ENCODE measurements at places on chromosomes 6 and 20.

DNA sequence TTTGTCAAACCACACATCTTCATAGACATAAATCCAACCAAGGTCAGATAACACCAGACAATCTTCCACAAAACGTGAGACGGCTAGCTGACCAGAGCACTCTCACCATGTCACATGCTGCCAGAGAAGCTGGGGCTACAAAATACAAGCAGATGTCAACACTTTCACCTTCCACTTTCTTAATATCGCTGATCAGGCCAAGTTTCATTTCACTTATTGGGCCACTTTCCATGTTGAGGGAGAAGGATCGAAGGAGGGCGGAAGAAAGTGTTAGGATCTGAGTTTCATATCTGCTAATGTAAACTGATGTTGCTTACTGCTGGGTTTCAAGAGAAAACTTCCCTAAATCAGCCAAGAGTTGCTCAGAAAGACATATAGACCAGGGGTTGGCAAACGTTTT lies 177.0 kb upstream of the PRDM1 start:
- DNase-seq: no peak

- DNase-seq: no peak
Observed at GRCh38 chr6:121917834-121918559, 481.5 kb upstream of the HSF2 start.

DNA sequence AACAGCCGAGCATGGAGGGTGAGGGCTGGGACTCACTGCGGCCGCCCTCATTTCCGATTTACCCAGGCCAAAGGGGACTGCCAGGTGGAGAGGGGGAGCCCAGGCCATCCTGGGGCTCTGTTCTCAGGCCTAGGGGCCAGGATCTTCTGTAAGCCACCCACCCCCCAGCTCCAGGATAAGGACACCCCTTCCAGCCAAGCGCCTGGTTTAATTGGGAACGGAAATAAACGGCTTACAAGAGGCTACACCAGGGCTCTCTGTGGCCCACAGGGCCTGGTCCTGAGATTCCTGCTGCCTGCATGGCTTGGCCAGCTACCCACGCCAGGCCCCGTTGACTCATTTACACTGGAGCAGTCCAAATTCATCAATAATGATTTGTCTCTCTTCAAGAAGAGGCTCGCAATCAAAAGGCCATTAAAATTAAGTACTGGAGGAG lies 68.1 kb upstream of the TOP1 start:
- no peak for DNase-seq

DNA sequence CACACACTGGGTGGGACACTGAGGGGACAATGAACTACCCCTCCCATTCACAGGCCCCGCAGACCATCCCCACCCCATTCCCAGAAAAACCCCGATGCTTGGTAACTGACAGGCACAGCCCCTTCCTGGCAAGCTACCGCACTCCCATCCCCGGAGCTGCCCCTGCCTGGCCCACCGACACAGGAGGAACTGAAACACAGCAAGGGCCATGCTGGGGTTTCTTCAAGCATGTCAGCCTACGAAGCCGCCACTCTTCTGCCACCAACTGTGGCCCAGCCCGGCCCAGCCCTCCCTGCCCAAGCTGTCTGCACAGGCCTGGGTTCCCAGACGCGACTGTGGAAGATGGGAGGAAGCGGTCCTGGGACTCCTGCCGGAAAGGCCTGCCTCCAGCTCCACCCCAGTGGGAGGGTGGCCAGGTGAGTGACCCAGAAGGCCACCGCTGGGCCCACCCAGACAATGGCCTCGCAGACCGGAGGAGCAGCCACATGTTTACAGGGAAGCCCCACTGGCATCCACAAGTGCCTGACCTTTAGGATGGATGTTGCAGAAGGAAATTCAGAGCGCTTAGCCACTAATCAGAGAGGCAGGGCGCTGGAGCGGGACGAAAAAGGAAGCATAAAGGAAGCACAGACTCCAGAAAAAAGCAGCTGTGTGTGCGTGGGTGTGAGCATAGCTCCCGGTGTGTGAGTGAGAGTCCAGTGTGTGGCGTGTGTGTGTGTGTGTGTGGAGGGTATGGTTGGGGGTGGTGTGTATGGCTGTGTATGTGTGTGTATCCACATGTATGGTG lies 91.6 kb downstream of the PRND start:
- DNase-seq: peak; percentile 19

- no peak for DNase-seq
Observed at GRCh38 chr6:125253881-125254280, 47.9 kb downstream of the HDDC2 start.

- DNase-seq: no peak
Observed at GRCh38 chr6:135291288-135292076, 110.4 kb downstream of the MYB start.

- no peak for DNase-seq
Observed at GRCh38 chr20:47574616-47575364, 73.1 kb downstream of the NCOA3 start.

DNA sequence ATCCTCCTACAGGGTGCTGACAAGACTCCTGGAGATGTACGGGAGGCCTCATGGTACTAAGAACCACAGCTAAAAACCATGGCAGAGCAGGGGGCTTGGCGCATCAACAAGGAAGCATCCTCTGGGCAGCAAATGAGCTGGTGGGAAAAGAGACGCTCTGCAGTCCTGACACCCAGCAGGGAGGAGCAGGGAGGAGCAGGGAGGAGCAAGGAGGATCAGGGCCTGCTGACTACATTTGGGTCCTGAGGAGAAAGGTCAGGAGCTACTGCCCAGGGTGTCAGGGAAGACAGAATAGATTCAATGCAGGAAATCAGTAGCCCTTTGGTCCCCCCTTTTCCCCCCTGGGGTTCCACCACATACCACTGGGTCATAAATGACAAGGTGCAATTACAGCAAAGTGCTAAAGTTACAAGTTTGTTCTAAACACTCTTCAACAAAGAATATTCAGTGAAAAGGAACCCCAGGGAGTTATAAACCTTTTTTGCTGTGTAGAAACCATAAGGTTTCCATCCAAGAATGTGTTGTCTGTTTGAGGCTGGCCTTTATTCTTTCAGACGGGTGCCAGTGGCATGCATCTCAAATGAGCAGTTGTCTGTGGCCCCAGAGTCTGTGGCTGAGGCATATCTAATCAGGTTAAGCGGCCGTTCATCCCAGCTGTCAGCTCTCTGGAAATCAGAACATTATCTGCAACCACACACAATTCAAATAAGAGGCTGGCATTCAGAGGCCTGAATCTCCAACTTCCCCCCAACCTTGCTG lies 325.0 kb downstream of the CDC5L start:
- no peak for DNase-seq

- no peak for DNase-seq
Observed at GRCh38 chr6:41161851-41162552, 914 bp downstream of the TREM2 start.

- DNase-seq: peak; percentile 62
Observed at GRCh38 chr6:125986301-125987025, at the start of gene TRMT11. Gene TRMT11, plus strand, starts transcription at chr6:125986540. Its CDS starts 11 bp downstream, at chr6:125986551.

GRCh38 chr6:106501960-106502371 lies 127.3 kb downstream of the RTN4IP1 start:
- DNase-seq: no peak

DNA sequence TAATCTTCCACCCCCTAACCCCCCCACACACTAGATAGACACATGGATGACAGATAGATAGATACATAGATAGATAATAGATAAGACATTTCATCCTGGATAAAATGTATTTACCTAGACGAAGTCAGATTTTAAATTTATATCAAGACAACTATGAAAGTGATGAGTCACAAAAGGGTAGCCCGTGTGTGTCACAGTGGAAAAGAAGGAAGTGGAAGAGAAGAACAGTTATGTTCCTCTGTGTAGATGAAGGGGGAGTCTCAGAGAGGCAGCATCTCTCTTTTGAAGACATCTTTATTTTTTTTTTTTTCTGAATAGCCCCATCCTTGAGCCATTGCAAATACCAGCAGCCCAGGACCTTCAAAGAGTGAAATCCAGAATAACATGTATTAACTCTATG lies 121.7 kb upstream of the VGLL2 start:
- DNase-seq: no peak

- DNase-seq: no peak
Observed at GRCh38 chr6:114085211-114085610, 114.3 kb upstream of the HDAC2 start.

- no peak for DNase-seq
Observed at GRCh38 chr20:7911586-7912330, 28.5 kb downstream of the HAO1 start.

GRCh38 chr6:159887146-159887545 lies 3.6 kb upstream of the MAS1 start:
- no peak for DNase-seq

- DNase-seq: no peak
Observed at GRCh38 chr6:107228754-107229153, 113.4 kb upstream of the BEND3 start.

- peak; percentile 48 for DNase-seq
Observed at GRCh38 chr20:48760403-48760983, 67.3 kb downstream of the PREX1 start.

DNA sequence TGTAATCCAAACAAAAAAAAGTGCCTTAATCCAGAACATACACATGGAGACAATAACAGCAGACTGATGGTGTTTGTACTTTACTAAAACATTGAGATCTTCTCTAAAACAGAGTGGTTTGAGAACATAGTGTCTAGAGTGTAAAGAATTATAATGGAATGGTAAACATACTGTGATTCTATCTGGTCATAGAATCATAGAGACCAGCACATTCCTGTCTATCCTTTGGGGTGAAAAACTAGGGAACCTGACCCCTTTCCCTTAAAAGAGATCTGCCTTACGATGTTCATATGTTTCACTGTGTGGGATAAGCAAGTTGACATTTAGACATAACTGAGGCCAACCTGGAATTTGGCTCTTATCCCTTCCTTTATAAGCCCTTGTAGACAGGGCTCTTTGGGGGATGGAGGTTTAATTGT lies 55.7 kb downstream of the TRMT11 start:
- no peak for DNase-seq

DNA sequence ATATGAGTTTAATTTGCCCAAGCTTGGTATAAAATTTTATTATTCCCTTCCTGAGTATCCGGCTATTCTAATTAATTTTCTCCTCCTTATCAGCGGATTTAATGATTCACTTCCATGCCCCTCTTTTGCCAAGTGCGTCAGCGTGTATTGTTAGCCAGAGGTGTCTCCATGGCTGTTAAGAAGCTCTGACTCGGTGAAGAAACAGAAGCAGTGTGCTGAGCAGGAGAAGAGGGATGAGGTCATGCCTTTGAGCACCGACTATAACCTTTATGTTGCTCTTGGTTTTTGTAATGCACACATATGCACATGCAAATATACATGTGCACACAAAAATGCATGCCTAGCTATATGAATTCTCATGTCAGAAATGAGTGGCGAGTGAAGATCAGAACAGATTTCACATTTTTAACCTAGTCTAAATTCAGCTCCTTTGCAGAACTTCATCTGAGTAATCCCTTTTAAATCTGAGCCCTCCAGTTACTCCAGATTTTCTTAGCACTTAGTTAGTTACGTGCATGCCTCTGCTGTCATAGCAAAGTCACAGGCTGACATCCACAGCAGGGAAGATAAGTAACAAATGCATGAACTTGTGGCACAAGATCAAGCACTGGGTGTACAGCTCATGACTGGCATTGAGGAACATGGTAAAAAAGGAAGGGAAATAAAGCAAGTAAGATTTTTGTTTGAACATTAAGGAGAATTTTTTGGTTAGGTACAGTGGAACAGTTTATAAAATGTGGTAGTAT lies 24.3 kb downstream of the HTR1E start:
- DNase-seq: no peak

GRCh38 chr20:15523400-15523799 lies 1049.8 kb downstream of the KIF16B start:
- DNase-seq: no peak

GRCh38 chr20:21615617-21616080 lies 89.8 kb upstream of the PAX1 start:
- peak; percentile 20 for DNase-seq

DNA sequence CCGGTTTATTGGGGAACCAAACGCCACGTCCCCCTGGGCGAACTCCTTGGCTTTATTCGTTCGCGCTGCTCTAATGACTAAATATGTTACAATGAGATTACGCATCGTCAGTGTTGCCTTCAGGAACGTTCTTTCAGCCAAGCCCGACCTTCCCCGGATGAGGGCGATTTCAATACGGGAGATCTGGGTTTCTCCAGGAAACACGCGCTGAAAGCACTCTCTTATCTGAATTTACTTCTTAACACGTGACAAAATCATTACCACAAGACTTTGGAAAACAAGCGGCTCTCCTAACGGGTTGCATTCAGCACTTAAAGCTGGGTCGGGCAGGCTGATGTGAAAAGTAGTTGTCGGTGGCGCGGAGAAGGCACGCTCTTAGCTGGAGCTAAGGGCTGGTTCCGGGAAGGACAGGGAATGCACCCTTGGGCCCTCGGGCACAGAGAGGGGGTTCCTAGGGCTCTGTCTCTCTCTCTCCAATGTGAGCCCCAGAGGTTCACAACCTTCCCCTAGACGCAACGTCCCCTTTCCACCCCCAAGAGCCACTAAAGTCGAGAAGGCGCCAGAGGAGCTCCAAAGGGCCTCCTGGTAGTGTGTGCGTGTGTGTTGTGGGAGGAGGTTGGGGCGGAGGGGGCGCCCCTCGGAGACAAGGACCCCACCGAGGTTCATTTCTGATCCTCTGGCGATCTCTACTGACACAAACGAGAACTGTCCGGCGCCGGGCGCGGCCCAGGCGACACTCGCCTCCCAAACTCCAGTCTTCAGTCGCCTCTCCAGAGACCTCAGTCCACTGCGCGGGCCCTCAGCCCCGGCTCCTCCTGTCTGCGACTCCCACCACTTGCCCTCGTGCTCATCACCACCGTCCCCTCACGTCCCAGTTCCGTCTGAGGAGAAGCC lies 7.1 kb upstream of the NKX2-2 start:
- DNase-seq: no peak

DNA sequence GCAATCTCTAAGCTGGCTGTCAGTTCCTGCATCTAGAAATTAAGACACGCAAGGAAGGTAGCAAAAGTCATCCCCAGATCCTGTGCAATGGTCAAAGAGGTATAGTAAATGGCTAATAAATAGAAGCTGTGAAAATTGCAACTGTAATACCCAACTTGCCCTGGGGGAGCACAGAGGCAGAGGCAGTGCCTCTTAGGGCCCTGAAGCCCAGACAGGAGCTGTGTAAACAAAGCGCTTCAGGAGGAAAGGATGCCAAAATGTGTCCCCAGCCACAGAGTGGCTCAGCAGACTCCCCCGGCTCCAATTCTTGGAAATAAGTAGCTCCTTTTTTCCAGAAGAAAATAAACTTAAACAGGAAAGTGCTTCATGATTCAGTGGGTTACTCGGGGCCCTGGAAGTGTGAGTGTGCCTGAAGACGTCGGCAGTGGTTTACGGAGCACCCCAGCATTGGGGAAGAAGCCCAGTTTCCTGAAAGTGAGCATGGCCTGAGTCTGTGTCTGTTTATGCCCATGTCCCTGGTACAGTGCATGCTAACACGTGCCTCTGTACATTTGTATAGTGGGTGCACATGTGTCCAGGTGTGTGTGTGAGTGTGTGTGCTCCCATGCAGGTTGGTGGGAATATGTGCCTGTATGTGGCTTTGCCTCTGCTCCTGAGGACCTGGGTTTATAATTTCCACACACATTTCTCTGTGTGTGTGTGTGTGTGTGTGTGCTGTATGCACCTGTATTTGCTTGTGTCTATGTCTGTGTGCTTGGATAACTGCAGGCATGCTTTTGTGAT lies 246.7 kb downstream of the MAFB start:
- DNase-seq: no peak

GRCh38 chr6:439641-440167 lies 48.2 kb downstream of the IRF4 start:
- DNase-seq: no peak

- DNase-seq: no peak
Observed at GRCh38 chr20:53262365-53262764, 290.2 kb downstream of the TSHZ2 start.

GRCh38 chr6:3725145-3726047 lies 26.1 kb downstream of the PXDC1 start:
- DNase-seq: no peak

Data from activated T-cell treated with anti-CD3 and anti-CD28 coated beads for 1 hour (primary cell).